ENCODE measurements at places on chromosomes 11 and 22. TPM values are rescaled to one million over a fixed set of nuclear protein-coding genes. Genes with fewer than 3 reads are reported as not detected.

GRCh38 chr22:42069801-42070516 lies 653 bp downstream of the NAGA start:
- no peak for DNase-seq

DNA sequence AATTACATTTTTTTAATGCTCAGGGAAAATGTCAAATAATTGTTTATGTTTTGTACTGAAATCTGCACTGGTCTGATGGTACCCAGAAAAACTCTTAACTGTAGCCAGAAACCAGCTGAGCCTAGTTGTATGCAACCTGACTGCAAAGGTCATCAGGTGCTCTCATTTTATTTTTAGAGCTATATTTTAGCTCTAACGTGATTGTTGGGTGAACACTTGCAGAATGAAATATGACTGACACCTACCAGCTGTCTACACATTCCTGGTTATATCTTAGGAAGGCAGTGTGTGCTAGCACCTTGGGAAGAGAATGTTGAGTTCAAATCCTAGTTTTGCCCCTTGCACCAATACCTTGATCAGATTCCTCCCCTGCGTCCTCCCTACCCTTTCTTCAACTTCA lies 23.6 kb downstream of the PTPRJ start:
- DNase-seq, result no peak

- no peak for DNase-seq
These were observed 7.1 kb downstream of the DCHS1 start for GRCh38 chr11:6648501-6648900.

DNA sequence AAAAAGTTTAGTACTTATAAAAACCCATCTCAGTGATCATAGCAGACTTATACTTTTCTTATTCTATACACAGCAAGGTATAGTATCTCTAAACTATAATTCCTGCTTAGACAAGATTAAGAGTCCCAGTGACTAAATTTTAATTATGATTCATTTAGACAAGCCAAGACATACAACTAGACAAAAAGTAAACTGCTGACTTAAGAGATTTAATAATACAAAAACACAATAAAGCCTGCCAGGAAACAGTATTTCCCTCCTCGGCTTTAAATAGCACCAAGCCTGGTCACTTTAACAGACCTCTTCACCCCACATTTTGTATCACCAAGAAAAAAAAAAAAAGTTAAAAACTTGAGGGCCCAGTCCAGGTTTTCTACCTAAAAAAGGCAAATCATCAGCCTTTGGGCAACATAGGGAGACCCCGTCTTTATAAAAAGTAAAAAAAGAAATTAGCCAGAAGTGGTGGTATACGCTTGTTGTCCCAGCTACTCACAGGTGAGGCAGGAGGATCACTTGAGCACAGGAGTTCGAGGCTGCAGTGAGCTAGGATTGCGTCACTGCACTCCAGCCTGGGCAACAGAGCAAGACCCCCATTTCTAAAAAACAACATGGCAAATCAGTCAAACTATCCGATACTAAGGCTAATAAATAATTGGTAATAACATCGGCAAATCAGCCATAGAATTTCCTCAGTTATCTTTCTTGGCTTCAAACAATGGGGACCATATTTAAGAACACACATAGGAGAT lies 53.8 kb downstream of the SIK3 start:
- no peak for DNase-seq

GRCh38 chr11:120063686-120064340 lies 74.1 kb downstream of the TRIM29 start:
- DNase-seq, result no peak

GRCh38 chr22:41812805-41813545 lies 12.5 kb downstream of the CCDC134 start:
- DNase-seq, result no peak

GRCh38 chr22:25067851-25068421 lies 115.4 kb downstream of the KIAA1671 start:
- DNase-seq, result no peak

Gene CARD16
- total RNA-seq, result not detected

DNA sequence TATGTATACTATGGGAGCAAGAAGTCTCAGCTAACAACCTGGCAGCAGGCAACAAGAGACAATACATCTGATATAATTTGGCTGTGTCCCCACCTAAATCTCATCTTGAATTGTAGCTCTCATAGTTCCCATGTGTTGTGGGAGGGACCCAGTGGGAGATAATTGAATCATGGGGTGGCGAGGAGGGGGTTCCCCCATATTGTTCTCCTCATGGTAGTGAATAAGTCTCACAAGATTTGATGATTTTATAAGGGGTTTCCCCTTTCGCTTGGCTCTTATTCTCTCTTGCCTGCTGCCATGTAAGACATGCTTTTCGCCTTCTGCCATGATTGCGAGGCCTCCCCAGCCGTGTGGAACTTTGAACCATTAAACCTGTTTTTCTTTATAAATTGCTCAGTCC lies 6.2 kb downstream of the DNAJC24 start:
- no peak for DNase-seq

Gene PIK3C2A
- 13.2 TPM for total RNA-seq

- no peak for DNase-seq
These were observed 150.0 kb upstream of the SYT13 start for GRCh38 chr11:45436118-45436517.

DNA sequence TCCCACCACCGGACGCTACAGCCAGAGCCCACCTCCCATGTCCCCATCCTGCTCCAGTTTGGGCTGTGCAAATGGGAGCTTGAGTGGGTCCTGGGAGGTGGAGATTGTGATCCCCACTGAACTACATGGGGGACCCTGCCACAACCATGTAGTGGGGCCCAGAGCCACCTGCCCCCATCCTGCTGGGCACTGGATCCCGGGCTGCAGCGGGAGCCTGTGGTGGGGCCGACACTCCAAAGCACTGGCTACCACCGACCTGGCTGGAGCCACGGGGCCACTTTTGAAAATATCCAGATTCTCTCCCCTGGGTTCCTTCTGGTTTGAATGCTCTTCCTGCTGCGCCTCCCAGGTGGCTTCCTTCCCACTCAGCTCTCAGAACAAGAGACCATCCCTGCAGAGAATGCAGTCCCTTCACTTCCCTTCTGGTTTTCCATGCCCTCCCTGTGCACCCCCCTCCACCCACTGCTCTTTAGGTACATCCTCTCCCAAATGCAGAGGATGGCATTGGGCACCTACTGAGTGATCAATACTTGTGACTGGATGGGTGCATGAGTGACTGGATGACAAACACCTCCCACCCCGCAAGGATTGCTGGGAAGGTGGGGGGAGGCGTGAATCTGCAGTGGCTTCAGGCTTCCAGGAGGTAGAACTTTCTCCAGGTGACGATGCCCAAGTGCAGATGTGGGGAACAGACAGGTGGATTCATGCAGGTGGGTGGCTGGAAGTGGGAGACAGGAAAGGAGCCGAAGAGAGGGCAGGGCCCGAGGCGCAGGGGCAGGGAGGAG lies 846 bp upstream of the UNC93B1 start:
- DNase-seq, result no peak

- no peak for DNase-seq
These were observed 12.1 kb downstream of the MYEOV start for GRCh38 chr11:69305885-69306540.

GRCh38 chr22:50115693-50116092 lies 25.9 kb downstream of the MOV10L1 start:
- no peak for DNase-seq

- no peak for DNase-seq
These were observed 117.8 kb downstream of the NTM start for GRCh38 chr11:131488238-131488637.

Gene SCGB1D2
- not detected for total RNA-seq

Gene KCNC1
- total RNA-seq, result not detected

GRCh38 chr11:65468874-65469333 lies 29.9 kb upstream of the MALAT1 start:
- DNase-seq, result no peak

DNA sequence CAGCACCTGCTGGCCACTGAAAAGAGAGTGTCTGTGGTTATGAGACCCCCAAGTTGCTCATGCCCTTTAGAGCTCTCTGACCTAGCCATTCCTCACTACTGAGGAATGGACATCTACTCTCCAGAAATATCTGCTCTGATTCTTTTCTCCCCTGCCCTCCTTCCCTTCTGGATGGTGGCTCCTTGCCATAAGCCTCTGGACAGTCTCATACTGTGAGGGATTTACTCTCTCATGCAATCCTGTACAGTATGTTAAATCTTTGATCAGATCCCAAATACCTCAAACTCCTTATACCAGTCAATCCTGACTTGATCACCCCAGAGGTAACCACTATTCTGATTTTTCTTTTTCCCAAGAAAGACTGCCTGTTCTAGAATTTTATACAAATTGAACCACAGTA lies 80.7 kb downstream of the ARHGAP20 start:
- no peak for DNase-seq

Gene THY1
- total RNA-seq, result not detected

DNA sequence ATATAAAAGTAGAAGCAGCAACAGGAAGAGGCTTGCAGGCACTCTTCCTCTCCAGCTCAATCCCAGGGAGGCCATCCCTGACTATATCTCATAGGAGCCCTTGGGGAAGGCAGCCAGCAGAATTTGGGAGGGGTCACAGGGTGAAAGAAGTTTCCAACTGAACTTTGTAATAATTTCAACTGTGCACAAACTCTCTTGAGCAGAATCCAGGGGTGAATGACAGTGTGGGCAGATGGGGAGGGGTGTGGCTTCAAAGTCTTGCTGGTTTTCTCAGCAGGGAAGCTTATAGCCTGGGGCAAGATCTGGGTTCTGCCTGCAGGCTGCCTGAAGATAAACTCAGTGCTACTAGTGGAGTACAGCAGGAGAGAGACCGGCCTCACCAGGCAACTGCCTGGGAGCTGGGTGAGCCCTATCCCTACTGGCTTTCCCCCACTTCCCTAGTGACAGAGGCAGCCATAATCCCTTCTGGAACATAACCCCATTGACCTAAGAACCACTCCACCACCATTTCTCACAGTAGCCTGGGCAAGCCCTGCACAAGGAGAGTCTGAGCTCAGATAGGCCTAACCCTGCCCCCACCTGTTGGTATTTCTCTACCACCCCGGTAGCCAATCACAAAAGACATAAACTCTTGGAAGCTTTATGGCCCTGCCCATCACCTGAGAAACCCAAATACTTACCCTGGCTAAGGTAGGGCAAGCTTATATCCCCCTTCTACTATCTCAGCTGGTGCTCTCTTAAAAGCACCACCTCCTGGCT lies 17.8 kb upstream of the TTC12 start:
- no peak for DNase-seq

Gene HEPN1
- not detected for total RNA-seq

Gene CD6
- total RNA-seq, result not detected

Gene NRGN
- total RNA-seq, result not detected

- no peak for DNase-seq
These were observed 435.5 kb downstream of the RAB38 start for GRCh38 chr11:87739766-87740165.

Gene SCN3B
- not detected for total RNA-seq

Gene APOA5
- total RNA-seq, result not detected

DNA sequence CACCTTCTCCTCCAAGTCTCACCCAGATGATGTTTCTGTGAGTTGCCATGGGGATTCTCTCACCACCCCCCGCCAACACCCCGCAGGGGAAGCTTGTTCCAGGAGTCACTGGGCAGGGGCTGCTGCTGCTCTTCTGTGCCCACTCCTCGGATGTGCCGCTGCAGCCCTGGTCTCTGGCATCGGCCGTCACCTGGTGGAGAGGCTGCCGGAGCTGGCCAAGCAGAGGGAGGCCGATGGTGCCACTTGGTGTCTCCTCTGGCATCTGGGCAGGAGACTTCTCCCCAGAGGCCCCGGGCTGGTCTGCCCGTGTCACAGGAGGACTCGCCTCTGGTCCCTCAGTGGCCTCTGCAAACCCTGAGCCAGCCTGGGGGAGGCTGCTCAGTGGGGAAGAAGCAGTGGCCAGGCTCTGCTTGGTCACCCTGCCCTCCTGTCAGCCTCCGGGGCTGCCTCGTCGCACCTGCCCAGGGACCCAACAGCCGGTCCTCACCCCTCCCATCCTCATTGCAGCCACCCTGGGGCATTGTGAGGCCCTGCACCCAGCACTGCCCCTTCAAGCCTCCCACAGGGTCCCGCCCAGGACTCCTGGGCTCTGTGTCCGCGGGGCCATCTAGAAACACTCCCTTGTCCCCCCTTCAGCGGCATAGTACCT lies 424 bp upstream of the ADORA2A start:
- DNase-seq, result no peak

DNA sequence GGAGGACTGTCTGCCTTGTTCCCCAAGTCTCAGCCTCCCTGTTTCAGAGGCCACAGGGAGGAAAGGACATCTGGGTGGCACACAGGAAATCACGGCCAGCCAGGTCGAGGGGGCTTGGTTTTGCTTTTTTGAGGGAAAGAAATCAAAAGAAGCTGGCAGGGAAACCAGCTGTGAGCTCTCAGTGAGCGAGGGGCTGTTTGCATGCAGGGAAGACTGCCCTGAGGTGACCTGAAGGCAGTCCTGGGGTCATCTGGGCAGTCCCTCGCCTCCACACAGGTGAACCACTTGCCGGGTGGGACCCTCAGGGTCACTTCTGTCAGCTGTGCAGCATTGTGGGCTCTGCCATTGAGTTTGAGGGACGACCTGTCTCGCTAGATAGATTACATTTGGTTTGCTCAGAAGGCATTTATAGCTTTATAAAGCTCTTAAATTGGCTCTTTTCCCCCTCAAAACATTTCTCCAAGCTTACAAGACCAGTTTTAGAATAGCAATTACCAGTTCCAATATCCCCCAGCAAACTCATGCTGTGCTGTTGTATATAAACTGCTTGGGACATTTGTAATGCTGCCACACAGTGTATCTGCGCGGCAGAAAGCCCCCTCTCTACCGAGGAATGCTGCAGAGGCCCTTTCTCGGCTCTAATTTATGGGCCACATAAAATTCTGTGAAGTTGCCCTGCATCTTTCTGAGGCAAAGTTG lies 28.3 kb downstream of the PKNOX2 start:
- no peak for DNase-seq

Gene KIRREL3
- 6.4 TPM for total RNA-seq

Gene SLC17A6
- total RNA-seq, result not detected

Gene SLC5A1
- total RNA-seq, result not detected

Gene CLDN5
- not detected for total RNA-seq

Gene PDGFD
- 13.1 TPM for total RNA-seq

DNA sequence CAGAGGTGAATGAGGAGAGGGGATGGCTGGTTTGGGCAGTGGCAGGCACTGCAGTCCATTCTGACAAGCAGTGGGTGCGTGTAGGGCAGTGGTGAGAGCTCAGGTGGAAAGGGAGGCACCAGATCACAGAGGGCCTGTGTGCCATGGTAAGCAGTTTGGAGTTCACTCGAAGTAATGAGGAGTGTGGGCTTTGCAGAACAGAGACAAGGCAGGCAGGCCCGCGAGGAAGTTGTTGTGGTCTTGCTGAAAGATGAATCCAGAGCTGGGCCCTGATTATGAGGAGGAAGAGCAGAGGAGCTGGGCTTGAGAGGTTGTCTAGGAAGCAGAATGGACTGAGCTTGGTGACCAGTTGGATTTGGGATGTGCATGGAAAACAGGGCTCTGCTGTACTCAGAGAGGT lies 1.6 kb upstream of the DNAJB13 start:
- DNase-seq, result no peak

Gene FGF19
- total RNA-seq, result not detected

GRCh38 chr22:46350646-46351045 lies 15.1 kb downstream of the TRMU start:
- no peak for DNase-seq

Gene RTN4R
- 13.1 TPM for total RNA-seq

- DNase-seq, result no peak
These were observed 92.0 kb upstream of the KCNQ1OT1 start for GRCh38 chr11:2791521-2792380.
